Ovary (tissue), 10 donors: ENCODE measurements at places on chromosomes 1 and 21. TPM values are rescaled to one million over a fixed set of nuclear protein-coding genes. Genes with fewer than 3 reads are reported as not detected.

GRCh38 chr1:85363521-85363920 is 87.1 kb upstream of the BCL10 start:
- DNase-seq: no peak

DNA sequence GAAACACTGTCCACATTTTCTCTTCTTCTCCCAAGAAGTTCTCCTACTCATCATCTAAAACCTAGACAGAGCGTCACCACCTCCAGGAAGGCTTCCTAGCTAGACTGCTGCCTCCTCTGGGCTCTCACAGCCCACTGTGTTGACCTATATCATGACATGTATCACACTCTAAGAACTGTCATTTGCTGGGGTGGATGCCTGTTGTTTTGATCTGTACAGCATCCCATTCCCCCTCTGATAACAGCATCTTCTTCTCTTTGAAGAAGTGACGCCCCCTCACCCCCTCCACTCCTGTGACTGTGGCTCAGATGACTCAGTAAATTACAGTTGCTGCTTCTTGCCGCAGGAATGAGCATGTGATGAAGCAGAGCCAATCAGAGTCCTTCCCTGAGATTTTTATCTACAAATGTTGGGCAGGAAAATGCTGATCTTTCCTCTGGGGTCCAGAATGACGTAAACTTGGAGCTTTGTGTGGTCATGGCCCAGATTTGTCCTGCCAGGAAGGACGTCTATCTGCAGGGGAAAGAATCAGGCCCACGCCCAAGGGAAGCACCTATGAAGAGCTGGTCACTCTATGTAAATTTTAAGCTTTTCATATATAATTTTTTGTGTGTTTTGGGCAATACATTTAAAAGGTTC is 28.0 kb upstream of the FOXO6 start:
- peak; percentile 0 for DNase-seq

GRCh38 chr1:34444516-34444915 is 267.8 kb downstream of the C1orf94 start:
- no peak for DNase-seq

DNA sequence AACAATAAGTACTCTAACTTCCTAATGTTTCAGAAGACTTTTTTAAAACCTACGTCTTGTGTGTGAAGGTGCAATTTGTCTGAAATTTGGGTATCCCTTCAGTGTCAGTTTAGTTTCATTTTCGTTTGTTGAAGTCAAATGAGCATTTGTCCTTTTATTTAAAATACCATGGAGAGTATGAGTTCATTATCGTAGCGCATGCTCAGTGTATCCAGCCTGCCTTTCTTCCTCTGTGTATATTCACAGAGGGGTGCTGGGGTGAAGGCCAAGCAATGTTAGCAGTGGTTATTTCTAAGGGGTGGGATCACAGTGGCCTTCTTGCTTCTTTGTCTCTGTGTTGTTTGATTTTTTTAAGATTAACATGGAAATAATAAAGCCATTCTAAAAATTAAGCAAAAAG is 43.2 kb downstream of the CNN3 start:
- DNase-seq: peak; percentile 62

DNA sequence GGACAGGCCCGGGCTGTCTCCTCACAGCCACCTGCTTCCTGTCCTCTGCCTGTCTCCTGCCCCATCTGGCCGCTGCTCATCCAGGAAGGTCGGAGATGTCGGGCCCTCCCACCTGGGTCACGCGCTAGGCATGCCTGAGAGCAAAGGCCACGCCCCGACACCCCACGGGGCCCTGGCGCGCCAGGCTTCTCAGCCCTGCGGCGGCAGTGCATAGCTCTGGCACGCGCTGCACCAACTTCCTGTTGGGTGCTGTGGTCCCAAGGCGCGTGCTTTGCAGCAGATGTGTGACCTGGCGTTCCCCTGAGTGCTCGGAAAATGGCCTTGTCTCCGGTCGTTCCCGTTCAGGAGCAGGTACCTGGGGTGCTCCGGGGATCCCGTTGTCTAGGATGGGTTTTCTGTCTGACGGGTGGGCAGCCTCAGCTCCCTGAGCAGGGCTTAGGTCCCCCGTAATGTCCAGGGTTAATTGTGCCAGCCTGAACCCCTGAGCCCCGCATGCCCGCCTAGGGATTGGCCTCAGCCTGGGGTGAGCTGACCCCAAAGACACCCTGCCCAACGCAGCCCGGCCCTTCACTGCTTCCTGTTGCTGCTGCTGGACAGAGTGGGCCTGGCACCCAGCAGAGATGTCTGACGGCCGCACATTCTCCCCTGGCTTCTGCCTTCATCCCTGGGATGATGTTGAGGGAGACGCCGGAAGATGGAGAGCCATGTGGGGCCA is 19.4 kb upstream of the KCNAB2 start:
- no peak for DNase-seq

DNA sequence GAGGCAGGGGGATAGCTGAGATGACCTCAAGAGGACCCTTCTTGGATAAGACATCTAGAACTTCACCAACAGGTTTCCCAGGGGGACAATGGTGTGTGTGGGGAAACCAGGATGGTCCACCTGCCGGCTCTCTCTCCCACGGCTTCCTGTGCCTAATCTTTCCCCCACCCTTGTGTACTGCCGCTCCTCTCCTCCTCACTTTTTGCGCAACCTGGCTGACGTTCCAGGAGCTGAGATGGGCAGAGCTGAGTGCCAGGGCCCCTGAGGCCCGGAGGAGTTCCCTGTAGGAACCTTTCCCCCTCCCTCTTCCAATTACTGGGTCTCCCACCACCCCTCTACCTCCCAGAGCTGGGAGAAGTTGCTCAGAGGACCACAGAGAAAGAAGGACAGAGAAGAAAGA is 6.9 kb downstream of the SLC26A9 start:
- no peak for DNase-seq

- no peak for DNase-seq
These were observed 43.7 kb downstream of the KIF21B start for GRCh38 chr1:200979574-200980451.

GRCh38 chr1:6445062-6445763 is 20.6 kb downstream of the ESPN start:
- DNase-seq: no peak

- no peak for DNase-seq
These were observed 188.2 kb downstream of the ZBTB18 start for GRCh38 chr1:244239261-244239770.

GRCh38 chr1:5198328-5198727 is 543.9 kb downstream of the AJAP1 start:
- no peak for DNase-seq

DNA sequence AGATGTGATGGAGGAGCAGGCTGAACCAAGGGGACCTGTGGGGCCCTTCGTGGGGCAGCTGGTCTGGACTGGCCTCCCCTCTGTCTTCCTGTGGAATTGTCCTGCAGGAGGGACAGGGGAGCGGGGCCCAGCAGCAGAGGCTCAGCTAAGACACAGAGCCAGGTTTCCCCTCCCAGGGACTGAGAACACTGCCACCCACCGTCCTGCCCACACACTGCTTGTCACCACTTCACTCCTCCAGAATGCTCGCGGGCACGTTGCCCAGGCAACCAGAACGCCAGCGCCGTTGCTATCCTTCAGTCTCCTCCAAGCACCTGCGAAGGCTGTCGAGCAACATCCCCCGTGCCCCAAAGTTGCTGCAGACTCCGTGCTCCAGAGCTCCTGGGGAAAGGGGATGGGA is 46.4 kb downstream of the AJAP1 start:
- DNase-seq: no peak

DNA sequence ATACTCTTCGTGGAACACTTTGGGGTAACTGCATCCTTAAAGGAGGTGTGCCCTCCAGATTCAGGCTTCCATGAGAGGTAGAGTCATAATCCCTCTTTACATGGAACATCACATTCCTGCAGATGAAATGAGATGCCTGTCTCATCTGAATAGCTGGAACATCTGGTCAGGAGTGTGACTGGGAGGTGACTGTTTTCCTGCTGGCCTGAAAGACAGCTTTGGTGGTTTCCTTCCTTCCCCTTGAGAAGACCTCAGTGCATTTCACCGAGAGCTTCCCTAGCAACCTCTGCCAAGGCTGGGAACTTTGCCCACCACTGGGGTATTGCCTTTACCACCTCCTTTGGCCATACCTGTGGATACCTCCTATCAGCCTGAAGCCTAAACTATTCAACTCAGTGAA is 46.7 kb upstream of the GUCA2A start:
- DNase-seq: no peak

DNA sequence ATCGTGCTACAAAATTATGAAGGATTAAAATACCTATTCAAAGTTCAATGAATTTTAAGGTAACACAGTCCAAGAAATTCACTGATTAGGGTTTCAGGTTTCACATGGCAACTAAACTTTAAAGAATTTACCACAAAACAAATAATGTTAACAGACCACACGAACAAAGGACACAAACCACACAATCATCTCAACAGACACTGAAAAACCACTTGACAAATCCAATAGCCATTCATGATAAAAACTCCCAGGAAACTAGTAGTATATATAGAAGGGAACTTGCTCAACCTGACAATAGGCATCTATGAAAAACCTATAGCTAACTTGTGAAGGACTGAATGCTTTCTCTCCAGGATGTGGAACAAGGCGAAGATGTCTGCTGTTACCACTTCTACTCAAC is 21.1 kb upstream of the SH2D5 start:
- DNase-seq: no peak

- DNase-seq: no peak
These were observed 145.2 kb downstream of the TNR start for GRCh38 chr1:175597969-175598765.

DNA sequence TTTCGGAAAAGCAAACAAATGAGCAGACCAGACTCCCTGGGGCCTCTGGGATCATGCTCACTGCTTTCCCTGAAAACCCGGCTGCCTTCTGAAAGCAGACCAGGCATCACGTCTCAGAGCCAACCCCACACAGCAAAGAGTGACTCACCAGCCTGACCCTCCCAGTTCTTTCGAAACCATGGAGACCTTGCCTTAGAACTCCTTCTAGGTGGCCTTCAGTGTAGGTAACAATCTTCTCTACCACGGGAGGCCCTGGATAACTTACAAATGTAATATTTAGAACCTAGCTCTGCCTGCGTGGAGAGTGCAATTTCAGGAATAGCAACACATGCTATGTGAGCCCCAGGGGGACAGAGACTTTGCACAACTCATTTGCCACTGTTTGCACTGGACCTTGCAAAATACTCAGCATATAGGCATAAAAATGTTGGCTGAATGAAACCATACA is 105.2 kb downstream of the SUSD4 start:
- DNase-seq: peak; percentile 62

GRCh38 chr1:42328916-42329496 is 6.0 kb downstream of the FOXJ3 start:
- DNase-seq: no peak

DNA sequence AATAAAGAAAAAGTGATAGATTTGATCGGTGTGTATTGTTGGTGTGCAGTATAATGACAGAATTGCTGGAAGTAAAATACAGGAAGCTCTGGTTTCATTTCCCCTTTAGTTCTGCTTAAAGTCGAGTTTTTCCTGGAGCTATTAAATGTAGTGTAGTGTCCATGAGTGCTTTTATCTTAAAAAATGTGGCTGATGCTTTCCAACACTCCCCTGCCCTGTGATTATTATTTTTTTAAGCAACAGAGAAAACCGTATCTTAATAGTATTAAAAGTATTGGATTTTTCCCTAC is 1.1 kb downstream of the LGALS8 start:
- DNase-seq: no peak

GRCh38 chr1:61869691-61870109 is 127.4 kb downstream of the PATJ start:
- DNase-seq: no peak

DNA sequence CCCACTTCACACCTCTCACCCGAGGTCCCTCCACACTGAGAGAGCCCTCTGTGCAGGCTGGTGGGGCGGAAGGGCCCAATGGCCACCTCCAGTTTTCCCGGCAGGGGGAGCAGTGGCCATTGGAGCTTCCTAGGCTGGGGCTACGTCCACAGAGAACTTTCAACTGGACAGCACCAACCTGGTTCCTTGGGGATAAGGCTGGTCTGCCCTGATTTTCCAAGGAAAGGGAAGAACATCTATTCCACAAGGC is 20.3 kb upstream of the LAPTM5 start:
- no peak for DNase-seq

GRCh38 chr1:239386453-239387303 is at the start of gene CHRM3:
TSS of gene CHRM3 (plus strand) at chr1:239386568. CDS start at chr1:239907452, 520,884 bp downstream.
- peak; percentile 69 for DNase-seq

GRCh38 chr1:169949139-169949538 is 55.4 kb upstream of the SCYL3 start:
- DNase-seq: no peak

DNA sequence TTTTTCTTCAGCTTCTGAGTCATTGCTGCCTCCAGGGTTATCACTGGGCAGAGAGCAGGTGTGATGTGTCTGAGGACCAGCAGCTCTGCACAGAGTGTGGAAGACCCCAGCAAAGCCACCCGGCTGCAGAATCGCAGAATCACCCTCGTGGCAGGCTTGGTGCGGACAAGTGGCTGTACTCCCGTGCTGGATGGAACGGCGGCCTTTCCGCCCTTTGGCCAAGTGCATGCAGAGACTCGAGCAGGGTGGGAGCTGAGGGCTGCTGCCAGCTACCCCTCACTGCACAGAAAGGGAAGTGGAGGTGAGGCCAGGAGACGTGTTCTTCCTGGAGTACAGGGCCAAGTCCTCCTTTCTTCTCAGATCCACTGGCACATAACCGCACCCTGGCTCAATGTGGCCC is 162.5 kb downstream of the PCBP3 start:
- DNase-seq: no peak

- no peak for DNase-seq
These were observed 60.9 kb downstream of the AK5 start for GRCh38 chr1:77342745-77343144.

- no peak for DNase-seq
These were observed 112.6 kb downstream of the NOS1AP start for GRCh38 chr1:162182090-162182489.

DNA sequence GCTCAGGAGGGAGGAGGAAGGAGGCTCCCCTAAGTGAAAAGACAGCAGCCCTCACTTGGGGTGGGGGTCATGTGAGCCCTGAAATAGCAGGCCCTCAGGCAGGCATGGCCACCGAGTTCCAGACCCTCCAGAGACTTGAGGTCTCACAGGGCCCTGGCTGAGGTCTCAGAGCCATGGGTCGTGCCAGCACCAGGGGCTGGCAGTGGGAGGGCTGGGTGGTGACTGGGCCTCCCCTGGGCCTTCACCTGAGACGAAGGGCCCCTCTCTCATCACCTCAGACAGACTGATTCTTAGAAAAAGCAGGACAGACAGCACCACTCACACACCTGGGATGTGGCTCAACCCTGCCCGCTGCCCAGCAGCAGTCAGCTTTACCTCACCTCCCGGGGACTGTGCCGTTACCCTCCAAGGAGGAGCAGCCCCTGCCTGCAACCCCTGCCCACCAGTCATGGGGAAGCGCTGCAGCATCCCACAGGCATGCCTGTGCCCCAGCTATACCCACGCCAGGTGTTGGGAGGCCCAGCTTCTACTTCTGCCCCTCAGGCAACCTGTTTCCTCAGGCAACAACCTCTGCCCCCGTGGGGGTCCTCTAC is 42.6 kb upstream of the LRP8 start:
- no peak for DNase-seq

The IL6R gene
- total RNA-seq: 12.2 TPM

The ALX3 gene
- total RNA-seq: not detected

The MIER1 gene
- total RNA-seq: 33.2 TPM

The KIF17 gene
- 0.71 TPM for total RNA-seq

The WDR3 gene
- total RNA-seq: 23.4 TPM

The TMCO1 gene
- total RNA-seq: 59.5 TPM

The B4GALT2 gene
- total RNA-seq: 34.2 TPM

The NMNAT2 gene
- 1.2 TPM for total RNA-seq

The PRR9 gene
- total RNA-seq: 1.3 TPM

The TESK2 gene
- 10.1 TPM for total RNA-seq

The FAM3B gene
- total RNA-seq: 7.7 TPM

The FMN2 gene
- 7.1 TPM for total RNA-seq
